Pancreas (tissue), 10 donors: ENCODE measurements at places on chromosomes 7 and 10. TPM values are rescaled to one million over a fixed set of nuclear protein-coding genes. Genes with fewer than 3 reads are reported as not detected.

GRCh38 chr10:109706026-109706560 lies 217.2 kb downstream of the XPNPEP1 start:
- H3K27ac ChIP-seq, result no peak overlapping the region
- no peak for DNase-seq
- no peaks in the 10 kb centered on the region for H3K36me3 ChIP-seq
- H3K27me3 ChIP-seq, result no peaks in the 10 kb centered on the region

DNA sequence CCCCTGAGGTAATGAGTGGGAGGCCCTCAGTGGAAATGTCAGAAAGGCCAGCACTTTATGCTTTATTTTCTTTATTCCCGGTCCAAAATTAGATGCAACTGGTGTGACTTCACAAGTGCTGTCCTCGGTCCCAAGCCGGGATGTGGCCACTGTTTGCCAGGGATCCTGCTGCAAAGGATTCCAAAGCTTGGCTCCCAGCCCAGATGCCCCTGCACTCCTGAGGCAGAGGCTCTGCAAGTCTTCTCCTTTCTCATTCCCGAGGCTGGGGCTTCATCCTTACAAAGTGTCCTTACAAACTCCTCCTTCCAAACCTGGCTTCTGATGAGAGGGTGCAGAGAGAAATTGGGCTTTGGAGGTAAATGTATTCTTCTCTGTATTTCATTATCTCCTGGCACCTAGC lies 544.3 kb upstream of the DPP6 start:
- H3K27ac ChIP-seq, result no peak overlapping the region
- no peak overlapping the region for H3K4me3 ChIP-seq
- H3K4me1 ChIP-seq, result no peaks in the 10 kb centered on the region
- no peaks in the 10 kb centered on the region for H3K27me3 ChIP-seq
- DNase-seq, result no peak

DNA sequence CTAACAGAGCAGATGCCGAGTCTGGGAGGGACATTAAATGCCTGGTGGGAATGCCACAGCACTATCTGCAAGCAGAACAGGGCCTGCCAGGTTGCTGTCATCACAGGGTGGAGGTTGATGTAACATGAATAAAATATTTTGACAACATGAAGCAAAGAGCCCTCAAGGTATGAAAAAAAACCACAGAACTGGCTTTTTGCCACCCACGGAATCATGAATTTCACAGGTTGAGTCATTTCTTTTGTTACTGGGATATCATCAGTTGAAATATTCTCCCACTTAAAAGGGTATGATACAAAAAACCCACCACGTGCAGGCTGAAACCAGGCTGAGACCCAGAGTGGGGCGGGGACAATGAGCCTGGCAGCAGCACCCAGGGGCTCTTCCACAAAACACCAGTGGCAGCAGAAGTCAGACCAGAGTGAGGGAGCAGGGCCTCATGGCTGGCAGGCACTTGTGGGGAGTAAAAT lies 220.1 kb downstream of the TNS3 start:
- H3K4me3 ChIP-seq, result no peak overlapping the region
- no peaks in the 10 kb centered on the region for H3K27me3 ChIP-seq
- peaks cover 13% of the 10 kb centered on the region for H3K36me3 ChIP-seq
- no peak overlapping the region for H3K27ac ChIP-seq

DNA sequence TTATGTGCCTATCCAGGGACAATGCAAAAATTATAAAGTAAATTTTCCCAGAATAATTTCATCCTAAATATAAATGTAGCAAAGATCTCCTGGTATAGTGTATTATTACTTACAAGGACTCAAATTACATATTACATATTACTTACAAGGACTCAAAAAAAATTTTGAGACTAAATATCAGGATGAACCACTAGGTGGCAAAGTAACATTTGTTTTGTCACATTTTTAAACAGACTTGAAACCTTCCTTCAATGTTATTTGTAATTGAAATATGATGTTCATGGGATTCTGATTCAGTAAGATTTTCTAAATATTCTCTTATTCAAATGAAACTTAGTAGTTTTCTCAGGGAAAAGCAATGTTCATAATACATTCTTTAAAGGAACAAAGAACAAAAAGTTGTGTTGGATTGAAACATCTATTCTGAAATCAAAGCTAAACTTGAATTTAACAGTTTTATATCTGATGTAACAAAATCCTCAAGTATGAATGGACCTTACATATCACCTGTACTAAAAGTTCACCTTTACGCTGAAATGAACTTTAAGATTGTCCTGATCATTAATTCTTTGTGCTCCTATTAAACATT lies 74.3 kb upstream of the GNAI1 start:
- no peaks in the 10 kb centered on the region for H3K27me3 ChIP-seq
- no peaks in the 10 kb centered on the region for H3K4me1 ChIP-seq
- H3K4me3 ChIP-seq, result no peak overlapping the region
- H3K36me3 ChIP-seq, result no peaks in the 10 kb centered on the region
- no peak for DNase-seq

DNA sequence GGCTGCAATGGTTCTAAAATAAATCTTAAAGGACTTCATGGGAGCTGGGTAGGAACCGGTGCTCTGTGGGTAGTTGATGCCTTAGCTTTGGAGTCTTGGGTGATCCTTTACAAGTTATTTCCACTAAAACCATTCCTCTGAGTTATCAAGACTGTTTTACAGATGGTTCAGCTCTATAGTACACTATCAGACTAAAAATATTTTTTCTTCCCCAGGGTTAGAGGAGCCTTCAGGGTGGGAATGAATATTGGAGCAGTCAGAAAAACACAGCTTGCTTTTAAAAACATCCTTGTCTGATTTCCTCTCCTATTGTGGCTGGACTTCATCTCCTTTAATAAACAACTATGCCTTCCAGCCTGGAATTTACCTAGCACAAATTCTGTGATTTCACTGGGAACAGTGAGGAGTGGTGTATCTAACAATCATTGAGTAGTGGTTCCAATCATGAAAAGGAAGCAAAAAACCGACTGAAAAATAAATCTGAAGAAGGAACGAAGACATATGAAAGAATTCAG lies 102.6 kb upstream of the AFAP1L2 start:
- H3K27ac ChIP-seq, result peak overlapping the region; percentile 13
- no peak overlapping the region for H3K4me3 ChIP-seq
- H3K36me3 ChIP-seq, result no peaks in the 10 kb centered on the region
- H3K4me1 ChIP-seq, result peaks cover 16% of the 10 kb centered on the region

GRCh38 chr10:96688789-96689188 lies 31.5 kb downstream of the PIK3AP1 start:
- DNase-seq, result no peak
- H3K4me3 ChIP-seq, result no peak overlapping the region
- no peak overlapping the region for H3K27ac ChIP-seq
- no peaks in the 10 kb centered on the region for H3K4me1 ChIP-seq
- no peaks in the 10 kb centered on the region for H3K27me3 ChIP-seq
- no peaks in the 10 kb centered on the region for H3K36me3 ChIP-seq

DNA sequence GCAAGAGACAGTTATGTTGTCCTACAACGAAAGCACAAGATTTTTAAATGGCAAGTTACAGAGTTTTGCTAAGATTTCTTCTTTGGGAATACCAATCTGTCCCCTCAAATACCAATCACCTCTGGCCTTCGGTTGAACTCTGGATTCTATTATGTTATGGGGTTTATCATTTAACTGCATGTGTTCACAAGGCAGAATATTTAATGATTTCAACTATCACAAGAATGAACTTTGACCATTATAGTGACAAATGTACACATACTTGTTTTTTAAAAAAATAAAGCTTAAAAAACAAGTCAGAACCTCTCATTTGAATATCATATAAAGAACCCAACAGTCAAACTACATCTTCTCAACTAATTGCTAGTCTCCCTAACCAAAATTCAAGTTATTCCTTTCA lies 11.3 kb downstream of the OAT start:
- H3K27ac ChIP-seq, result no peak overlapping the region
- H3K4me3 ChIP-seq, result no peak overlapping the region
- no peaks in the 10 kb centered on the region for H3K4me1 ChIP-seq
- no peaks in the 10 kb centered on the region for H3K27me3 ChIP-seq
- peaks cover 3% of the 10 kb centered on the region for H3K36me3 ChIP-seq

DNA sequence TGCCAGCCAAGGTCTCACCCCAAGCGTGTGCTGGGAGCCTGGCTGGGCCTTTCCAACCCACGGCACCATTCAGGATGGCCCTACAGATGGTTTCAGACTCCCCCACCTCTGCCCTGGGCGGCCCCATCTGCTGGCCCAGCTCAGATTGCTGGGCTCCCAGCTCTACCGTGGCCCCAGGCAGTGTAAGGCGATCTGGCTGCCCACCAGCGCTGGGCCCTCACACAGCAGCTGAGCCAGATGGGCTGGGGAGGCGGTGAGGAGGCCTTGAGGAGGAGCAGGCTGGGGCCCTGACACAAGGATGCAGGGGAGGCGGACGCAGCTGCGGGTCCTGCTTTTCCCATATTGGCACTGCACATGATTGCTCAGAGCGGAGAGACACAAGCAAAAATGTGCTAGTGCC lies 162.8 kb downstream of the NRF1 start:
- H3K4me1 ChIP-seq, result no peaks in the 10 kb centered on the region
- no peaks in the 10 kb centered on the region for H3K27me3 ChIP-seq
- H3K27ac ChIP-seq, result no peak overlapping the region
- no peak for DNase-seq

GRCh38 chr10:78577712-78578111 lies 491.1 kb upstream of the ZMIZ1 start:
- H3K27me3 ChIP-seq, result no peaks in the 10 kb centered on the region
- no peaks in the 10 kb centered on the region for H3K4me1 ChIP-seq
- no peak overlapping the region for H3K27ac ChIP-seq
- DNase-seq, result no peak
- H3K36me3 ChIP-seq, result no peaks in the 10 kb centered on the region

DNA sequence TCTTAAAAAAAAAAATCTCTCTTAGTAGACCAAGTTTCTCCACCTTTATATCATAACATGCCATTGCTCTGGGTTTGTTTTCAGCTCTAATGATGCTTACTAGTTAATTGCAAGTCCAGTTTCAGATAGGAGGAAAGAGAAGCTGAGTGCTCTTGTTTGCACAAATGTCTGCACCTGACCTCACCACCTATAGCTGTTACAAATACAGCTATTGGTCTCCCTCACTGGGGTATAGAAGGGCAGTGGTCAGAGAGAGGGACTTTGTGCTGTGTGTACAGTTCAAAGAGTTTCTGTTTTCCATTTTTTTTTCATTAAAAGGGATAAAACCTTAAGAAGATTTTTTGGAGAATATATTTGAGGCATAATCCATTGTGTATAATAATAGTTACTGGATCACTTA lies 52.7 kb downstream of the TAS2R16 start:
- H3K4me3 ChIP-seq, result no peak overlapping the region
- H3K27me3 ChIP-seq, result no peaks in the 10 kb centered on the region
- no peaks in the 10 kb centered on the region for H3K4me1 ChIP-seq
- no peaks in the 10 kb centered on the region for H3K36me3 ChIP-seq
- H3K27ac ChIP-seq, result no peak overlapping the region

GRCh38 chr7:75039166-75039565 lies 34.4 kb downstream of the RCC1L start:
- H3K36me3 ChIP-seq, result no peaks in the 10 kb centered on the region
- no peak overlapping the region for H3K27ac ChIP-seq
- no peak for DNase-seq
- no peaks in the 10 kb centered on the region for H3K27me3 ChIP-seq

- peak overlapping the region; percentile 57 for H3K27ac ChIP-seq
- H3K4me3 ChIP-seq, result no peak overlapping the region
- DNase-seq, result no peak
- no peaks in the 10 kb centered on the region for H3K36me3 ChIP-seq
Observed at GRCh38 chr10:69846293-69846921, 44.7 kb downstream of the COL13A1 start.

GRCh38 chr10:80492848-80493521 lies 38.9 kb downstream of the TSPAN14 start:
- no peaks in the 10 kb centered on the region for H3K36me3 ChIP-seq
- H3K4me3 ChIP-seq, result no peak overlapping the region
- no peaks in the 10 kb centered on the region for H3K27me3 ChIP-seq
- DNase-seq, result no peak

GRCh38 chr7:16923019-16923418 lies 41.2 kb upstream of the AGR3 start:
- H3K4me3 ChIP-seq, result no peak overlapping the region
- no peaks in the 10 kb centered on the region for H3K36me3 ChIP-seq

DNA sequence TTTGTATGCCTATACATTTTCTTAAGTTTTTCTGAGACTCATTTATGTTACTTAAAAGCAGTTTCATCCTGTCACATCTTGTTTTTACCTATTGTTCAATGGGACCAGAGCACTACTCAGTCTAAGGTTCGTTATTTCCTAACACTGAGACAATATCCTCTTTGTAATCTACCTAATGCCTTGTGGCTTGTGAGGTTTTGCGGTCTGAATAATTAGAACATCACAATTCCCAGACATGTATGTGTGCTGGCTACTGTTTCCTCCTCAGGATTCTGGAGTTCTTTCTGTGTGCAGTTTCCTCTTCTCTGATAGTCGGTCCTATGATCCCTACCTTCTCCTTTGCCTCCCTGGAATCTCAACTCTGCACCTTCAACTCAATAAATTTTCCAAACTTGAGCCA lies 620.2 kb downstream of the ANKRD7 start:
- H3K4me1 ChIP-seq, result no peaks in the 10 kb centered on the region
- no peaks in the 10 kb centered on the region for H3K36me3 ChIP-seq
- no peak for DNase-seq
- H3K27me3 ChIP-seq, result no peaks in the 10 kb centered on the region

DNA sequence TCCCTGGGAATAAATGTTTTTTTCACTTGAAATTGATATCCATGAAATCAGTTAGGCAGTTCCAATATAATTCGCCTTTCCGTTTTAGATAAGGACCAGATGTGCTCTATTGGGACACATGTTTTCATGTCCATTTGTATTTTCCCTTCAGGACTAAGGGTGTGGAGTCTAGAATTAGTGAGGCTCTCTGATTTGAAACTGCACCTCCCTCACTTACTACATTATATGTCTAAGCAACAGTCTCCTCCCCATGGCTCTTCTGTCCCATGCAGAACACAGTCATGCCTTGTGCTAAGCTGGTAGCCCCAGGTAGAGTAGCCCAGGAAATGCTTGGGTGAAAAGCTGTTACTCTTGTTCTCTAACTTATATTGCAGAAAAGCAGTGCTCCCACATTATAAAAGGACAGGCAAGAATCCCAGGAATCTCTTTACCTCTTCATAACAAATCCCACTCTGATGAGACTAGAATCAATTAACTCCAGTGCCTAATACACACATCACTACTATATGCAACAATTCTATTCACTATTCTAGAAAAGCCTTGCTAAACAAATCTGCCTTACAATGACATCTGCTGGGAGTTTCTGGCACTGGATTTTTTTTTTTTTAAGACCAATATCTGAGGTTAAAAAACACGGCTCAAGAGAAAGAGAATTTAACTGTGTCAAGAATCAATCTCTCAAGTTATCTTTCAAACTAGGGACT lies 293.9 kb downstream of the SNX13 start:
- H3K27ac ChIP-seq, result no peak overlapping the region
- no peaks in the 10 kb centered on the region for H3K36me3 ChIP-seq
- no peaks in the 10 kb centered on the region for H3K4me1 ChIP-seq
- H3K27me3 ChIP-seq, result no peaks in the 10 kb centered on the region

- no peak for DNase-seq
- no peaks in the 10 kb centered on the region for H3K27me3 ChIP-seq
- no peaks in the 10 kb centered on the region for H3K4me1 ChIP-seq
- H3K27ac ChIP-seq, result no peak overlapping the region
Observed at GRCh38 chr10:11433657-11434056, 177.8 kb downstream of the USP6NL start.

SRRM3 gene
- 10.4 TPM for polyA plus RNA-seq

MYH16 gene
- not detected for polyA plus RNA-seq

LGI1 gene
- polyA plus RNA-seq, result 0.99 TPM

GLI3 gene
- polyA plus RNA-seq, result 0.38 TPM

RARRES2 gene
- polyA plus RNA-seq, result 246 TPM

MACROH2A2 gene
- 7.5 TPM for polyA plus RNA-seq

XRCC2 gene
- 0.19 TPM for polyA plus RNA-seq

UCN3 gene
- polyA plus RNA-seq, result 17.2 TPM

TMEM270 gene
- 0.31 TPM for polyA plus RNA-seq

ASB13 gene
- 15.1 TPM for polyA plus RNA-seq
